Breast epithelium (tissue), 4 donors: ENCODE measurements at places on chromosomes 7 and 10. TPM values are rescaled to one million over a fixed set of nuclear protein-coding genes. Genes with fewer than 3 reads are reported as not detected.
A peak's percentile ranks its signal among the peaks of the same experiment; 100 is the strongest.

DNA sequence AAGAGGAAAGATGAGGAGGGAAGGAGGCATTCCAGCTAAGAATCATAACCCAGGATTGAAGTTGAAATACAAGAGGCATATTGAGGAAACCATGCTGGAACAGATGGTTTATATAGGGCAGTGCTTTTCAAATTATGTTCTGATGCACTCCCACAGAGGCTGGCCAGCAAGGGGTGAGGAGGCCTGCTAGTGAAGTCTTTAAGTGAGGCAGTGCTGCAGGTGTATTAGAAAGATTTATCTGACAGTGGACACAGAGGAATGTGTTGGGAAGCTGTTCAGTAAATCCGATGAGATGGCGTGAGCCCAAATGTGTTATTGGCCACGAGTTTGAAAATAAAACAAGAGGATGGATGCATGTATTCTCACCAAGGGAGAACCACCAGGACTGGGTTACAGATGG, 28.6 kb downstream of the REEP3 start:
- no peak for DNase-seq

- no peak for DNase-seq
Observed at GRCh38 chr7:1951159-1951536, 281.1 kb downstream of the ELFN1 start.

- no peak for DNase-seq
Observed at GRCh38 chr7:20696002-20696605, 80.6 kb downstream of the ABCB5 start.

DNA sequence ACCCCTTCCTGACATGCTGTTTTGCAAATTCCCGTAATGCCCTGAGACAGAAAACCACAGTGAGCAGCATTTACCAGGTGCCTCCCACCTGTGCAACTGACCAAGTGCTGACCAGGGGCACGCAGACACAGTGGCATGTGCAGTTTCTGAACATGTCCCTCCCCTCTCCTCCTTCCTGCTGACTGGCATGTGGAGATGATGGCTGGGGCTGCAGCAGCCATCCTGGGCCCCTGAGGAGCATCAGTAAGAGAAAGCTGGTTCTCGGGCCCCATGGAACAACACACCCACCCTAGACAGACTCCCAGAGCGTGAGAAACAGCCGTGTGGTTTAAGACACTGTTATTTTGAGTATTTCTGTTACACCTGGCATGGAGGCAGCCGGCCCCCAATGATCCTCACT, 66.2 kb upstream of the PDGFA start:
- DNase-seq = no peak

DNA sequence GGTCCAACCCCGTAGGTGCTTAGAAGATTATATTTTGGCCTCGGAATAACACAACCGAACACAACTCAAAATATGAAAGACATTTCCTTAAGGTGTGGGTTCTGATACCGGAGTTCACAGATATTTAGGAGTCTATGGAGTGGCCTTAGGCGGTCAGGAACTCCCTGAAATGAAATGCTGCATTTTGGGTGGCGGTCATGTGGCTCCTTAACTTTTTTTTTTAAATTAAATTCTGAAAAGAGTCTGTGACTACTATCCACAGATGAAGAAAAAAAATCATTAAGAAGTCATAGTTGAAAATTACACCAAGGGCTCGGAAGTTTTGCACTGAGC, 290.9 kb upstream of the NFE2L3 start:
- DNase-seq = no peak

IGF2BP3 gene
- total RNA-seq = not detected

TMEM60 gene
- total RNA-seq = 19.6 TPM

ELFN1 gene
- total RNA-seq = 1.3 TPM

DNA sequence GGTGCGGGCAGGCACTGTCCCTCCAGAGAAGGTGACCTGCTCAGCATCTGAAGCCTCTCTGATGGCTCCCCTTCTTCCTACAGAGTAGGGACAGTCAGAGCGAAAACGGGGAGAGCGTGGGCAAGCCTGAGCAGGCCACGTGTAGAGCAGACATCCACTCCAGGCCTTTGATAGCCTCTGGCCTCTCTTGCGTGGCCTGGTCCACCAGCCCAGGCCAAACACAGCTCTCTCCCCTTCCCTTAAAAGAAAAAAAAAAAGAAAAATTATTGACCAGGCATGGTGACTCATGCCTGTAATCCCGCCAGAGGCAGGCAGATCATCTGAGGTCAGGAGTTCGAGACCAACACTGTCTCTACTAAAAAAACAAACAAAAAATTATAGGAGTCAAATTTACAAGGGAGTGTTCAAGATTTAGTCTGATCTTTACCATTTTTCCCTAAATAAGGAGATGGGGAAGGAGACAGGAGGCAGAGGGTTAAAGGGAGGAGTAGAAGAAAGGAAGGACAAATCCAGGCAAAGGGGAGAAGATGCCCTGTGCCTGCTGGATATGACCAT, 84.8 kb downstream of the PLXNA4 start:
- no peak for DNase-seq

- DNase-seq = no peak
Observed at GRCh38 chr7:151509670-151510333, 9.9 kb downstream of the RHEB start.

DNA sequence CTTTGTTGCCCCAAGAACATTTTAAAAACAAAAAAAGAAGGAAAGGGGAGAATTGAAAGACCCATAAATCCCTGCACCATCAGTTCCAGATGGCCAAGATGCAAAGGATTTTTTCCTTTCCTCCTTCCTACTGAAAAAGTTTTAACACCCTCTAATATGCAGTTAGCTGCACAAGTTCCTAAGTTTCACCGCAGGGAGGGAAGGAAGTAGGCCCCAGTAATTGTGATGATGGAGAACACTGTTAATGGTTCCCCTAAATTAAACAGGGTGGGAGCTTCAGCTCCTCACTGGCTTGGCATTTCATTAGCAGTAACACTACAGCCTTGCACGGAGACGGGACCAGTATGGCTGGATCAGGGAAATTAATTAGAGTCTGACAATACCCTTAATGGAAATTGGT, 63.7 kb upstream of the PPIF start:
- DNase-seq = no peak

FEZF1 gene
- not detected for total RNA-seq

DNA sequence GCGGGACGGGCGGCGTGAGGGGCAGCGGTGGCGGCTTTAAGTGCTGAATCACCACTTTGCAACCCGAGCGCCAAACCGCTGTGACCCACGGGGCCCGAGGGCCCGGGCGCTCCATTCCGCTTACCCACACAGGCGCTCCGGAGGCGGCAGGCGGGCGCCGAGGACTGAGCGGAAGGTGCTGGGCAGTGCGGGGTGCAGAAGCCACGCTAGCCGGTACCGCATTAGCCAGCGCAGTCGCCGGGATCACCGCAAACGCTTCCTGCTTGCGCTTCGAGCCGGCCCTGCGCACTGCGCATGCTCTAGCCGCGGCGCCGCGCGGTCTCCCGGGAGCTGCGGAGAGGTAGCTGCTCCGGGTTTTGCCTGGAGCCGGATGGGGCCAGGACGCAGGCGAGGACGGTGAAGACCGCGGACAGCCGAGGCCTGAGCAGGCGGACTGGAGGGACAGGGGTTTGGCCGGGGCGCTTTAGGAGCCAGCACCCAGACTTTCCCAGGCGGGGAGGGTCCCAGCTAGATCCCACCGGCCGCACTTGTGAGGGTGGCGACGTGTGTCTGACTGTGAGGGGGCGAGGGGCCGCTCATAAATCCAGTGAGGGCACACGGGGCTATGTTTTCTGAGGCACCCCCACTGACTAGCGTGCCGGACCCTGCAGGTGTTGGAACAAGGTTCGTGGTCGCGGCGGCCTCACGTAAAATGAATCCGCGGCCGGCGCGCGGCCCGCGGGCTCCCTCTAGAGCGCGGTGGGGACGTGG, at the start of gene IDE:
Gene IDE (minus strand): TSS at position 296 of the 750 bp plus-strand sequence. CDS start 74 bp downstream, at position 222.
- peak; percentile 82 for DNase-seq

DNA sequence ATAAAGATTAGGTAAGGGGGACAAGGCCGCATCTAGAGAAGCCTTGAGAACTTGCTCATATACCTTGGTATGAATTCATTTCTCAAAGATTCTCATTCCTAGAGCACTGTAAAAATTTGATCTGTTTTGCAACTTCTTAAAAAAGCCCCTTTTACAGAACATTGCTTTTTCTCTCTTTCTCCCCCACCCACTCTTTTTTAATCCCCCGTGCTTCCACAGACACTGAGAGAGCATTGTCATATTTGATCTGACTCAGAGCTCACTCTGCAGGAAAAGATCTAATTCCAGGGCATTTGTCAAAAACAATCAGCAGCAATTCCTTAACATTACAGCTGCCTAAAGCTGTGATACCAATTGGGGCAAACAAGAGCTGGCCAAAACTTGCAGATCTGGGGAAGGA, 92.0 kb downstream of the ARHGAP22 start:
- no peak for DNase-seq

DNA sequence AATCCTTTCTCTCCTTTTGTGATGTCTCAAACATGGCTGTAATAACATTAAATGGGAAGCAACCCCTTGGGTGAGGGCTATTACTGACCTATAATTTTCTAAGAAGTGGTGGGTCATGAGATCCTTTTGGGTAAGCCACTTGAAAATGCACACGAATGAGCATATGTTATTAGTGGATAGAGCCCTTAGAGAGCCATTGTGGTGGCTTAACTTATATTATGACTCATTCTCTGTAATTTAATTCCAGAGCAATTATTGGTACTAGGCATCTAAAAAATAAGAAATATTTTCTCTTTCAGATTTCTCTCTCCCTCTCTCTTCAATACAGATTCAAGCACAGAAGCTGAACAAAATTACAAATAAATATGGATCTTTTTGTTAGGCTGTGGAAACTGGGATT, 1177.4 kb upstream of the PHF14 start:
- DNase-seq = no peak

CNNM1 gene
- 0.64 TPM for total RNA-seq

INHBA gene
- total RNA-seq = 0.59 TPM

- no peak for DNase-seq
Observed at GRCh38 chr7:136002802-136003201, 25.6 kb upstream of the MTPN start.

PRKAR2B gene
- 34.7 TPM for total RNA-seq

GRCh38 chr10:127903789-127904188, 3.1 kb upstream of the PTPRE start:
- no peak for DNase-seq

GRCh38 chr7:10940704-10941355, 32.8 kb upstream of the PHF14 start:
- DNase-seq = no peak

CYP26C1 gene
- total RNA-seq = 0.15 TPM

GRCh38 chr10:97427571-97428179, 1.7 kb downstream of the PGAM1 start:
- DNase-seq = no peak

DNA sequence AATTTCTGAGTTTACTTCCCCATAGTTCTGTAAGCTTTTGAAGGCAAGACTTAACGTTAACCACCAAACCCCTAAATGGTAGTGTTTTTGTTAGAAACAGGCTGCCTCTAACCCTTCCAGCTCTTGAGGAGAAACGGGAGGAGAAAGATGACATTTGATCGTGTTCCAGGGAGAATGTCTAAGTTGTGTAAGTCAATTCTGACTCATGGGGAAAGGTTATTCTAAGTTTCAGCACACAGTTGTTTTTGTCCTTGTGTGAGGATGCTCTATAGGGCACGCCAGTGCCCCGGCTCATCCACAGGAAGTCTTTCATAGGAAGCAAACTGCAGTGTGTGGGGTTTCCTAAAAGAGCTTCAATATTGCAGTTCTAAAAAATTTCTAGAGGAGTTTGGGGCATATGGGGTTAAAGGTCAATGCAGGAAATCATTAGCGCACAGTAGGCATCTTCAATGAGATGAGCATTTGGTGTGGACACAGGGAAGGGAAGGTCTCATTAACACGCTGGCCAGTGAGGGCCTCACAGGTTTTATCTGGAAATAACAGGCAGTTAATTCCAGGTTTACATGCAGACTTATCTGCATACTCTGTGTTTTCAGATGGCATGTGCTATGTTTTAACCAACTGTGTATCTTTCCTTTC, 638.2 kb upstream of the IGFBP3 start:
- DNase-seq = no peak

GRCh38 chr10:14162629-14163344, 167.9 kb downstream of the FRMD4A start:
- DNase-seq = no peak

DNA sequence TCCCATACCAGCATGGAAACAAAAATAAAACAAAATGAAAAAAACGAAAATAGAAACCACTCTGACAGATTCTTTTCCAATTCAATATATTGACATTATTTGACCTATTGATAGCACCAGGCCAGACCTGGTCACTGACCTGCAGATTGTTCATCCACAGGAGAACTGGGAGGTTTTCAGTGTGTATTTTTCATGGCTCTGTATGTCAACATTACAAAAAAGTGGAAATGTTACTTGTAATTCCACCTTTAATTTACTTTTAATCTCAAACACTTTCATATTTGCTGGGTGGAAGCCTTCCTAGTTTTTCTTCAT, 2.9 kb downstream of the HKDC1 start:
- no peak for DNase-seq

LRIT1 gene
- total RNA-seq = not detected

GRCh38 chr10:19826712-19827111, 10.5 kb downstream of the PLXDC2 start:
- no peak for DNase-seq

DNA sequence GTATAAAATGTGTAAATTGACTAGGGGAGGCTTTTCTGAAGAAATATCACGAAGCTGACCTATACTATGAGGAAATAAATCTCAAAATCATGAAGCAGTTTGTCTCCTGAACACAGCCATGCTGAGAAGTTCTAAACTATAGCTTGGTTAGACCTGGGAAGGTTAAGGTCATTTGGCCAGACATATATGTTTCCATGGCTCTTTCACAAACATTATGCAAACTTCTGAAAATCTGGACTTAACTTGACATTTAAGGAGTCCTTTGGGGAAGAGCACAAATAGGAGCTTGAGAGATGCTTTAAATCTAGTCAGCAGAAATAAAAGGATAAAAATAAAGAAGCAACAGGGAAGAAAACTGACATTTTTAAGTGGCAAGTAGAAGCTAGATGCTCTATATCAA, 115.9 kb upstream of the MEOX2 start:
- DNase-seq = no peak

NKX2-3 gene
- 0.15 TPM for total RNA-seq

GRCh38 chr7:15914611-15915010, 228.1 kb upstream of the MEOX2 start:
- no peak for DNase-seq

UNCX gene
- total RNA-seq = not detected

DNA sequence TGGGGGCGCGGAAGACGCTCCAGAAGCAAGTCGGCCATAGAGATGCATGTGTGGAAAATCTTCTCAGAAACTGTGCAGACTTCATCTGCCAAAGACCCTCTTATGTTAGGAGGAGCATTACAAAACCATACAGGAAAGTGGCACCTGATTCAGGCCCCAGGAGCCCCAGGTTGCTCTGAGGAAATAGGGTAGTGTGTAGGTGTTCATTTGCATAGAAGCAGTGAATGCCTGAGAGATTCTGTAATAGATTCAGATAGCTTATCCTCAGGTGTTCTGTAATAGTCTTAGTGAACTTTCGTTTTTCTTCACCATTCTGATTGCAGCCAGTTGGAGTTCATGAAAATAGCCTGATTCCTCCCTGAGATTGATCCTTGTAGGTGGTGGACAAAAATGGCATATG, 106.4 kb upstream of the GJD4 start:
- no peak for DNase-seq
